NCI-H187 treated with DMSO at 0.1 percent for 48 hours (cell line): ENCODE measurements at places on chromosomes 3 and 15.

DNA sequence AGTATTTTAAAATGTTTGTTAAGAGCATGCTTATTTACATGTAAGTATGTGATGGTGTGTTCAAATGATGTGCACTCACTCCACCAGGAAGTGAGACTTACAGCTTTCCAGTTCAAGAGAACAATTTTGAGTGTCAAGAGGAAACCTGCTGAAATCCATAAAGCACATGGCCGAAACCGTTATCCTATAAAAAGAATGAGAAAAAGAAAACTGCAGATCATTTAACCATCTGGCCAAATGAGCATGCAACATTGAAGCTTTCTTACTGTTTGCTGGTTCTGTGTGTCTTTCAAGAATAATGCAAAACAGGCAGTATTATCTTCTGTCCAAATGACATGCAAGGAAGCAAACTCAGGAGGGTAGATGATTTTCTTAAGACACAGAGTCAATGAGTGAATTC lies 26.3 kb downstream of the GABRR3 start:
- DNase-seq, result no peak

DNA sequence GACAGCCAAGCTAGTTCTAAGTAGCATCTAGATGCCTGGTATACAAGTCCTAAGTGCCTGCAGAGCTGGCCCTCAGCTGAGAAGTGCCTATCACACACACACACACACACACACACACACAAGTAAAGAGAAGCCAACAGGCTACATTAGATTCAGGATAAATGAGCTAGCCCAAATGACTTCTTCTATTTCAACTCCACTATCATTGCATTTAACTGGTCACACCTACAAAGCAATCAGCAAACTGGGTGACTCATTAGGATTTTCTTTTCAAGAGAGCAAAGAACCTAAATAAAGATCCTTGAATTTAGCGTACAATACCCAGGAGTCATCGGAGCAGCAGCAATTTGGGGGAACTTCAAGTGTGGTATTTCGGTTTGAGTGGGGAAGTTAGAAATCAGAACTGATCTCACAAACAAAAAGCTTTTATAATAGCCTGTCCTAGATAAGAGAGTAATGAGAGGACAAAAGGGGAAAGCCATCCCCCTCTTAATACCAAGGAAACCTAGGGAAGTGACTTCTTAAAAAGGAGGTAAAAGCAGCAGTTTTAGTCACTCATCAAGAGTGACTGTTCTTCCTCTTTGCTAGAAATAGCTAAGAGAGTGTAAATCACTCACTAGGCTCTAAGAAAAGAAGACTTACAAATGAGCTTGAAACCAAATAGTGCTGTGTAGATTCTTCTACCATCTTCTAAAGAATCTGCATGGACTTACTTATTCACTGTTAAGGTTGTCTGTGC lies 112.7 kb downstream of the TNIK start:
- no peak for DNase-seq

GRCh38 chr15:51382787-51383186 lies 41.3 kb downstream of the GLDN start:
- no peak for DNase-seq

GRCh38 chr3:43759297-43759782 lies 68.6 kb downstream of the ABHD5 start:
- DNase-seq, result no peak

DNA sequence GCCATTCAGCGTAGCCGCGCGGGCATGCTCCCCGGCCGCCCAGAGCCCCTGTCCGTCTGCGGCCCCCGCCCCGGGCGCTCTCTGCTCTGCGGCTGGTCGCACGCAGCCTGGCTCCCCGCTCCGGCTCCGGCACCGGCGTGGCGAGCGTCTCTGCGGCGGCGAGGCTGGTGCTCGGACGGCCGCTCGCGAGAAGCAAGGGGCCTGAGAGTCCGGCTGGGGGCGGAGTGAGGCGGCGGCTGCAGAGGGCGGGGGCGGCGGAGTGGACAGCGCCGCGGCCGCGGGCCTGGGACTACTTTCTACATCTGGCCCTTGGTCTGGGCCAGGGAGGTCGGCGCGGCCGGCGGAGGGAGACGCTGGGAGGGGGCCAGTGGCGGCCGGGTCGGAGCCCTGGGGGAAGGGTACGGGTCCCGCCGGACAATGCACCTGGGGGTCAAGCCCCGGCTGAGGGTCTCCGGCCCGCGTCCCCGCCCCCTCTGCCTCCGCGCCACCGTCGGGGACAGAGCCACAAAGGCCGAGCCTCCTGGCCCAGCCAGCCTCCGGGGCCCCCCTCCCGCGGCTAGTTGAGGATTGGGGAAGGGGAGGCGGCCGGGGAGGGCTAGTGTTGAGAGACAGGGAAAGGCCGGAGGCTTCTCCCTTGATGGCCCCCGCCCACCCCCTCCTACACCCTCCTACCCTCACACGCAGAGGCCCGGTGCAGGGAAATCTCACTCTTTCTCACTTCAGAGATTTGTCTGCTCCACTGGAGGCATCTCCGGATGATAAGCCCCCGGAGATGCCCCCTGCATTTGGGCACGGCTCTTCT lies at the start of gene PRTG:
TSS of gene PRTG (minus strand) at position 226 of the 802 bp plus-strand sequence. CDS start at position 5, 221 bp downstream.
- no peak for DNase-seq

DNA sequence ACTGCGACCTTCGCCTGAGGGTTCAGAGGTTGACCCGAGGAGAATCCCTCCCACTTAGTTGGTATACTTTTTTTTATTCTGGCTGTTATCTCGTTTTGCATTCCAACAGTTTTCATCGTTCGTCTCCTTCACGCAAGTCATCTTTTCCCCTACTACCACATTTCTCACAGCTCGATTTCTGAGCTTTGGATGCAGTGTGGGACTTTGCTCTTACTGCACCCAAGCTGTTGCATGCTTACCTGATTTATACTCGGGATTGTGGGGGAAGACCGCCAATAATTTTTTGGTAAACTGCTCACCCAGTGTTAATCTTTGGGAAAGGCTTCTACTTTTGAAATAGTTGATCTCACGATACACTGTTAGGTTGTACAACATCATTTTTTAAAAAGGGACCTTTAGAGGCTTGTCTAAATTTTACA lies 702 bp downstream of the TBC1D23 start:
- DNase-seq, result no peak

DNA sequence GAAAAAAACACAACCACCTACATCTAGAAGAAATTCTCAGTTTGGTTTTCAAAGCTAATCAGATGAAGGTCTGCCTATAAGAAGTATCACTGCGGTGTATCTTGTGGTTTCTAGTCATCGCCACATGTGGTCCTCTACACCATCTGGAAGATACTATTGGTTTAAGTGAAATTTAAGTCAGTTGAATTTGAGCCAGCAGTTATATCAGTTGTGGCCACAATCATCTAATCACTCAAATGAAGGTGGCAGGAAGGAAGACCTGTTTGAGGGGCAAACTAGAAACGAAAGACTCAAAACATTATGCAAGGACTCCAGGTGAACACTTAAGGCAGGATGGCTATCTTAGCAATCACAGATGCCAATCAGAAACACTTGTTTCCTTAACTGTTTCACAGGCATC lies 48.7 kb downstream of the ETV5 start:
- no peak for DNase-seq

DNA sequence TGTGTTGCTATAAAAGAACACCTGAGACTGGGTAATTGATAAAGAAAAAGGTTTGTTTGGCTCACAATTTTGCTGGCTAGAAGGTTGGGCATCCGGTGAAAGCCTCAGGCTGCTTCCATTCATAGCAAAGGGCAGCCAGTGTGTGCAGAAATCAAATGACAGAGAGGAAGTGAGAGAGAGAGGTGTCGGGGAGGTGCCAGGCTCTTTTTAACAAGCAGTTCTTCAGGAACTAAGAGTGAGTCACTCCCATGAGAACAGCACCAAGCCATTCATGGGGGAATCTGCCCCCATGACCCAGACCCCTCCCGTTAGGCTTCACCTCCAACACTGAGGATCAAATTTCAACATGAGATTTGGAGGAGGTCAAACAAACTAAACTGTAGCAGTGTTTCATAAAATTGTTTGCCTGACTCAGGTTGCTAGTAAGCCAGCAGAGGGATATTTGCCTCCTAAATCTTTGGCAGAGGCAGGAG lies 4.5 kb upstream of the PARP15 start:
- DNase-seq, result no peak

DNA sequence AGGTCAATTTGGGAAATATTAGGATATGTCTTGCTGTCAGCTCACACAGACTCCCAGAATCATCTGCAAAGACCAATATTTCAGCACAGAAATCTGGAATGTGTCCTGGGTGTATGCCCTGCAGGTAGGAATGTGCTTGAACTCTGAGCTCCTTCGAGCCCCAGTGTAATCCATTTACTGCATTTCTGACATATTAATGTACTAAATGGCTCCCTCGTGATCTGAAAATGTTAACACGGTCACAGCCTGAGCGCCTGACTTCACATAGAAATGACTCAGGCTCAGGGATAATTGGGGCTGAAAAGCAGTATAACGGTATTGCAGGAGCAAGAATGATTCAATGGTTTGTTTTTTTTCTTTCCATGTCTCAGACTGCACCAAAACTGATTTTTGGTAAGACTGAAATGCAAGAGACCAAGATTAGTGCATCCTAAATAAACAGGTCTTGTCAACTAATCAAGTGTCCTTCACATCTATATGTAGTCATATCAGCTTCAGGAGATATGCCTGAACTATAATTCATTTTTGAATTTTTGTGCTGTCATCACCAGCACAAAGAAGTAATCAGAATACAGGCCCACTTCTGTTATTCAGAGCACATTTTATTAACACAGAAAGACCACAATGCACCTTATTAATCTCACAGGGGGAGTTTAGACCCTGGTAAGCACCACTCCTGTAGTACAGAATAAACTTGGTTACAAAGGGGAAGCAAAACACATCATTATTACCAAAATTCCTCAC lies 49.8 kb downstream of the DCLK3 start:
- DNase-seq, result no peak

DNA sequence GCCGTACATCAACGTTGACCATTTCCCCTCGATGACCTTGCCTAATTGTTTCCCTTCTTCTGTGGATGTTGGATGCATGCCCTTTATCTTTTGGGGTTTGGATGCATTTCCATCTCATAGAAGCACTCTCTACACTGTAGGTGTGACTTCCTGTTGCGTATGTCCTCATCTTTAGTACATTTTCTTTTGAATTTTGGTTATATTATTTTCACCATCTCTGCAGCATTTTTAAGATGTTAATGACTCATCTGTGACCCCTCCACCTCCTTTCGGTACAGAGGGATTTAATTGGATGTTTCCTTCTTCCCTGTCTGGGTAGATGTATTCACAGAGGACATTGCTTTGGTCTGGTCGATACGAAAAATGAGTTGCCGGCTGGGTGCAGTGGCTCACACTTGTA lies 172.1 kb downstream of the APBA2 start:
- DNase-seq, result no peak

DNA sequence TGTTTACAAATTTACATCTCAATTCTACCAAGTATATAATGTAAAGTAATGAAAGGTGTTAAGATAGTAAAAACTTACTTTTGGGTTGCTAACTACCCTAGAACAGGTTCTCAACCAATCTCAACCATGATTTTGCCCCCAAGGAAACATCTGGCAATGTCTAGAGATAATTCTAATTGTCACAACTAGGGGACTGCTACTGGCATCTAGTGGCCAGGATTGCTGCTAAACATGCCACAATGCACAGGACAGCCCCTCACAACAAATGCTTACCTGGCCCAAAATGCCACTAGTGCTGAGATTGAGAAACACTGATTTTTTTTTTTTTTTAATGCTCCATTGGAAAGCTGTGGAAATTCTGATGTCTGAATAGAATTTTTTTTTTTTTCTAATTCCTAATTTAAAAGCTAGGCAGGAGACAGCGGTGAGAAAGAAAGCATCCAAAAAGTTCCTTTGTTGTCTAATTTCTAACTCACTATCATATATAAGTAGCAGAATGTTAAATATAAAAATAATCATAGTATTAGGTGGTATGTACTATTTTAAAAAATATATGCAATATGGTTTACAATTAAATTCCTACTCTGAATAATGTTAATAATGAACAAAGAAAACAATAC lies 81.5 kb downstream of the TJP1 start:
- DNase-seq, result no peak

DNA sequence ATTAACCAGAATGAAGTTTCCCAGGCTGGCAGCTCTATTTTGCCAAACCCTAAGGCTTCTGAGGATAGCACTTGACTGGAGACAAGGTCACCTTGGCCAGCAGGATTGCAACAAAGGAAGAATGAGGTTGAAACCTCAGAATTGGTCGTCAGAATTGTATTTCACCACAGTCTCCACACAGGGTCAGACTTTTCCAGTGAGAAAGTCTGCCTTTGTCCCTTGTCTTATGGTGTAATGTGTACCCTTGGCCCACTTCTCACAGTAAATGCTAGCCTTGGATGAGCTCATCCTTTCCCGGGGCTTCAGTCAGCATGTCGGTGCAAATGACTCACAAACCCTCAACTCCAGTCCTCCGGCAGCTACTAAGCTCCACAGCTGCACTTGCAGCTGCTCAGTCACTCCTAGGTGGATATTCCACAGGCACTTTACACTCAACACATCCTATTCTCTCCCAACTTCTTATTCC lies 19.7 kb downstream of the SSR3 start:
- no peak for DNase-seq

GRCh38 chr15:97652700-97653167 lies 307.8 kb upstream of the ARRDC4 start:
- peak; percentile 63 for DNase-seq

DNA sequence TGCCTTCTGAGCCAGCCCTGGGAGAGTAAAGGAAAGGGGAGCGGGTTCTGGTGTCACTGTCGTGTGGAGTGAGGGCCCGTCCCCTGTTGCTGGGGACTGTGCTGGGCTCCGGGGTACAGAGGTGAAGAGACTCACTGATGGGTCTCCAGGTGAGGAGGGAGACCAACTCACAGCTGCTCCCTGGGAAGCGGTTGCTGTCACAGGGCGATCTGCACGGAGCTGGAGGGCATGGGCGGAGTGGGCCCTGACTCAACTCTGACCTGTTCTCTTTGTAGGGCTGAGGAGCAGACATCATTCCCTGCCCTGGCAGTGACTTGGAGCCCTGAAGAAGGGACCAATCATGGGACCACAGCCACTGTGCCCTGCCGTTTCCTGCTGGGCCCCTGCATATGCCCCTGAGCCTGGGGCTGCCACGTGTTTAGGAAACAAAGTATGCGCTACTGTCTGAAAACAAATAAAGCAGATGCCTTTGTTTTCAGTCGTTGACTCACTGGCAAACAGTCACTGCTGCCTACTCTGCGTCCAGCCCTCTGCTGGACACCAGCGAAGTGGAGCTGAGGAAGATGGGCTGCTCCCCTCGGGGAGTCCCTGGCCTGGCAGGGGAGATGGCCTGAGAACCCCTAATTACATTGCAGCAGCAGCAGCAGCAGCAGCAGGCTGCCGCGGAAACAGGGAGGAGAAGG lies 22.9 kb upstream of the PLXNA1 start:
- DNase-seq, result no peak

- no peak for DNase-seq
Measured at GRCh38 chr3:134437211-134437752, 48.5 kb downstream of the ANAPC13 start.

DNA sequence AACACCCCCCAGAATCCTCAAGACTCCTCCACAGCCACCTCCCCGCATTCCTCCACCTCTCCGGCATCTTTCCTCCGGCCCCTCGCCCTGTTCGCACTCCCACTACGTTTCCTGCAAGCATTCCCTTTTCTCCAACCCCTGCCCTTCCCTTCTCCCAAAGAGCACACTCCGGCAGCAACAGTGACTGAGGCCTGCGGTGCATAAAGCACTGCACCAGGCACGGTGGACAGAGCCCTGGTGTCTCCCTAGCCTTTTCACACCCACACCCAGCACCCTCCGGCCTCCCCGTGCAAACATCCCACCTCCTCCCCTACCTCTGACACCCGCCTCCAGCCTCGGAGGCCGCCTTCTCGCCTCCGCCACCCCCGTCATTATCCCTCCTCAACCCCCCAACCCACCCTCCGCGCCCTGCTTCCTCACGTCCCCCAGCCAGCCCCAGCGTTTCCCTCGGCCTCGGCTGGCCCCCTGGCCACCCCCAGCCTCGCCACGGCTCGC lies 577 bp downstream of the ZNF148 start:
- no peak for DNase-seq
